Psoas muscle (tissue), 8 donors: ENCODE measurements at places on chromosomes 7 and 10.

DNA sequence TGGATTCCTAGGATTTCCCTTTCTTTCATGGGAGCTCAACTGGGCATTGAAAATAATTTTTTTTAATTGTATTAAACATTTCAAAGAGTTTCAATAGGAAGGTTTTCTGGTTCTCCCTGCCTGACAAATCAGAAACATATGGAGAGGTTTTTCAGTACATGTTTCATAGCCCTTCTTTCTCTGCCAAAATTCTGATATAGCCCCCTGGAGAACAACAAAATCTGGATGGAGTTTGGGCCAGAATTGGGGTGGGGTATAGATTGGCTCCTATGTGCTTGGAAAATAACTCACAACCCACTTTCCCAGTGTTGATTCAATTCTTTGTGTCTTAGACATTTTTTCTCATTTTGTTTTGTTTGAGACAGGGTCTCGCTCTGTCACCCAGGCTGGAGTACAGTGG lies 24.6 kb upstream of the EIF4H start:
- no peak for DNase-seq

- no peak for DNase-seq
Measured at GRCh38 chr10:44832595-44833390, 78.3 kb upstream of the TMEM72 start.

- DNase-seq, result no peak
Measured at GRCh38 chr7:50185951-50186682, 93.1 kb upstream of the ZPBP start.

DNA sequence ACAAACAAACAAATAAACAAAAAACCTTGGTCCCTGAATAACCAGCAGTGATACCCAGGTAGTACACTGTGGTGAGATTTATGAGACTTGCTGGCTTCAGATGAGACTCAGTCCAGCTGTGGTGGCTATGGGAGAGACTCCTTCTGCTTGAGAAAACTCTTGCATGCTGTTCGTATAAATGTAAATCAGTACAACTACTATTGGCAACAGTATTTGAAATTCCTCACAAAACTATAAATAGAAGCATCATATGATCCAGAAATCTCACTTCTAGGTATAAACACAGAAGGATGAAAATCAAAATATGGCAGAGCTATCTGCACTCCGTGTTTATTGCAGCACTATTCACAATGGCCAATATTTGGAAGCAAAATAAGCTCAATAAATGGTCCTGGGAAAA lies 692.1 kb downstream of the PCDH15 start:
- DNase-seq, result no peak

- no peak for DNase-seq
Measured at GRCh38 chr10:130742941-130743675, 568.4 kb downstream of the TCERG1L start.

DNA sequence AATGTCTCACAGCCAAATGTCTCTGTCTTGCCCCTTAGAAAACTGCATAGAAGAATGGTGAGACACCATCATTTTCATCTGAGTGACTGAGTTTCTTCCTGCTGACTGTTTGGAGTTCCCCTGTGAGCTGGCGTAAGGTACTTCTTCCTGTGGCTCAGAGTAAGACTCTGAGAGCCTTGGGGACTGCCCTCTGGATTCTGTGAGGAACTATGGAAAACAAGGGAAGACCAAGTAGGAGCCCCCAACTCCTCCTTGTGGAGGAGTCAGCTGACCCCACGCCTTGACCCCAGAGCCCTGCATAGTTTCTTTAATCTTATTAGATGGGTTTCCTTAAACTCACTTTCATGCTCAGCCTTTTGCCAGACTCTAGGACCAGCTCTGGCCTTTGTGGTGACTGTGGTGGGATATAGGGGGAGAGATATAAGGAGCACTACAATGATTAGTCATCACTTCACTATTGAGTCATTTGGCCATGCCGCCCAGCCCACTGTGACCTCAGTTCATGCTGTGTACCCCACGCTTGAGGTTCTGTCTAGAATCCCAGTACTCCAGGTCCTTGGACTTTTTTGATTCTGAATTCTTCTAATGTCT lies 51.8 kb upstream of the FAM133B start:
- no peak for DNase-seq
